Thymus (tissue), 14 donors: ENCODE measurements at places on chromosomes 12 and 14. TPM values are rescaled to one million over a fixed set of nuclear protein-coding genes. Genes with fewer than 3 reads are reported as not detected.

- no peak for DNase-seq
Measured at GRCh38 chr14:35159742-35160409, 37.5 kb downstream of the PRORP start.

DNA sequence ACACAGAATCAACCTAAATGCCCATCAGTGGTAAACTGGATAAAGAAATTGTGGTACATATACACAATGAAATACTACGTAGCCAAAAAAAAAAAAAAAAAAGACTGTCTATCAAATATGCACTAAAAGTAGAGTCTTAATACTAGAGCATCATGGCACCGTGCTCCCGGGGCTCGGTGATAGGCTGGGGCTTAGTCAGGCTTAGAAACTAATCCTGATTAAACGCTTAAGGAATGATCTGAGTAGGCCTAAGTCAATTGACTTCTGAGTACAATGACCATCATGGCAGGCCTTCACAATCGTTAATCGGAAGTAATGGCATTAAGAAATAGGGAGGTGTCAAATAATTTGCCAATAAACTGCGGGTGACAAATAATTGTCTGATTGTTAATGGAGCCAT is 9.7 kb downstream of the PLBD1 start:
- DNase-seq = no peak

DNA sequence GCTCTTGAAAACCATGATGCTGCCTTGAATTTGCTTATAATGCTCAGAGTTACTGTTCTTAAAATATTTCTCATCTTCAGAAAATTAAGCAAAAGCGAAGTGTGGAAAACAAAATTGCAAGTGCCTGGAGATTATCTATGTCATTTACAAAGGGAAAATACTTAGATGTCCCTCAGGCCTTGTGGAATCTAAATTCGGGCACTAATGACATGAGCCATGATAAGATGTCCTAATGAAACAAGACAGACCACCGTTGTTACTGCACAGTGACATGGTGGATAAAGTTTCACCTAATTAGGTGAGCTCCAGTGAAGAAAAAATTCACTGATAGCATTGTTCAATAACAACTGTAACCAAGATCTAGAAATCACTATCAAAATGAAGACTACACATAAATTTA is 30.4 kb downstream of the PPP1R13B start:
- DNase-seq = no peak

GRCh38 chr14:98174041-98174440 is 1098.0 kb downstream of the BCL11B start:
- DNase-seq = no peak

DNA sequence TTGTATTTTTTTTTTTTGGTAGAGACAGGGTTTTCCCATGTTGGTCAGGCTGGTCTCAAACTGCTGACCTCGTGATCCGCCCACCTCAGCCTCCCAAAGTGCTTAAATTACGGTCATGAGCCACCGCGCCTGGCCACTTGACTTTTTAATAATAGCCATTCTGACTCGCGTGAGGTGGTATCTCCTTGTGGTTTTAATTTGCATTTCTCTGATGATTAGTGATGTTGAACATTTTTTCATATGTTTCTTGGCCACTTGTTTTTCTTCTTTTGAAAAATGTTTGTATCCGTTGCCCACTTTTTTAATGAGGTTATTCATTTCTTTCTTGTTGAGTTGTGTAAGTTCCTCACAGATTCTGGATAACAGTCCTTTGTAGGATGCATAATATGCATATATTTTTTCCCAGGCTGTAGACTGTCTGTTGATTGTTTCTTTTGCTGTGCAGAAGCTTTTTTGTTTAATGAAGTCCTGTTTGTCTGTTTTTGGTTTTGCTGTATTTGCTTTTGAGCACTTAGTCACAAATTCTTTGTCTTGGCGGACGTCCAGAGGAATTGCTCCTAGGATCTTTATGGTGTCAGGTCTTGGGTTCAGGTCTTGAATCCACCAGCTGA is 10.3 kb upstream of the PGAM5 start:
- DNase-seq = no peak

DNA sequence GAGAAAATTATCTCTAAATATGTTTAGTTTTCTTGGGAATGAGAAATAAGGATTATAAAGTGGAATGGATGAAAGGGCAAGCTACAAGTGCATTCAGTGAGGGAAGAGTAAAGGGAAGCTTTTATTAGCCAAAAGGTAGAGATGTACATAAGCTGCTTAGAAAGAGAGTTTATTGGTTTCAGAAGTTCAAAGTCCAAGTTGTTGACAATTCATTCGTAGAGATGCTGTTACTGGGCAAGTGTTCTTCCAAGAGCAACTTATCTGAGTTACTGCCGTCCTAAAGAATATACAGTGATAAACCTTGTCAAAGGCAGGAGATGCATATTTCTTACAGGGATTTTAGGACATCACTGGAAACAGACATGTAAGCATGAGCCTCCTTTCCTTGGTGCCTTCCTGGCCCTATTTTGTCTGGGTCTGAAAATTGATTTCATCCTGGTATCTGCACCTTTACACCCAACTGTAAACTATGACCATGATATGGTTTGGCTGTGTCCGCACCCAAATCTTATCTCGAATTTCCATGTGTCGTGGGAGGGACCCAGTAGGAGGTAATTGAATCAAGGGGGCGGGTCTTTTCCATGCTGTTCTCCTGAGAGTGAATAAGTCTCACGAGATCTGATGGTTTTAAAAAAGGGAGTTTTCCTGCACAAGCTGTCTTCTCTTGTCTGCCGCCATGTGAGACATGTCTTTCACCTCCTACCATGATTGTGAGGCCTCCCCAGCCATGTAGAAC is 46.8 kb downstream of the TRMT5 start:
- no peak for DNase-seq

- DNase-seq = no peak
Measured at GRCh38 chr14:54251356-54251755, 145.5 kb upstream of the CDKN3 start.

CLEC4D gene
- total RNA-seq = 0.33 TPM

- DNase-seq = no peak
Measured at GRCh38 chr12:89880690-89881350, 172.2 kb upstream of the ATP2B1 start.

DNA sequence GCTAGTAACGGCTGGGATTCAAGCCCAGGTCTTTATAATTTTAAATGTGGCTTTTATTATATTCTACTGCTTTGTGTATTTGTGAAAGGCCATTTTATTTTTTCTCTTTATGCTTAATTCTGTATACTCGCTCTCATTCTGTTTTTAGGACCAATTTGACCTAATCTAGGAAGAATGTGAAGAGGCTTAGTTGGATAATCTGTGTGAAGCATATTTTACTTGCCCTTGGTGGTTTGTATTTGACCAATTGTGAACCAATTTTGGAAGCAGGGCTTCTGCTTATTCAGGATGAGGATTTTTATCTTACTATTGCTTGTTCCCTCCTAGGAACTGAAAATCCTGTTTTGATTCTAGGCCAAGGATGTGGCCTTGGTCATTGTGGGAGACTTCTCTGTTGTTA is 113.1 kb downstream of the TTC6 start:
- DNase-seq = no peak

SMOC1 gene
- total RNA-seq = 0.19 TPM

ANKRD13A gene
- 47.2 TPM for total RNA-seq

DNA sequence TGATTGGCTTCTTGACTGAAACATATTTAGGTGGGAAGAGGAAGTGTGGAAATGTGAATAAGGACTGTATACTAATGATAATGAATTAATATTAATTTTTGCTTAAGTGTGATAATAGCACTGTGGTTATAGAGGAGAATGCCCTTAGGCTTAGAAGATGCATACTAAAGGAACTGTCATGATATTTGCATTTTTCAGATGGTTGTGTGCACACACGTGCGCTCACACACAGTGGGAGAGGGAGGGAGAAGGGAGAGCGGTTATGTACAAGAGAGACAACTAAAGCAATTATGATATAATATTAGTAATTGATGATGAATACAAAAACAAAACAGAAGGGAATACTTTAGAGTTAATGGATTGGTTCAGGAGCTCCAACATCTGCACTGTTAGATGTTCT is 54.2 kb downstream of the RCOR1 start:
- DNase-seq = no peak

GRCh38 chr12:67080637-67081036 is 188.5 kb upstream of the CAND1 start:
- DNase-seq = no peak

DNA sequence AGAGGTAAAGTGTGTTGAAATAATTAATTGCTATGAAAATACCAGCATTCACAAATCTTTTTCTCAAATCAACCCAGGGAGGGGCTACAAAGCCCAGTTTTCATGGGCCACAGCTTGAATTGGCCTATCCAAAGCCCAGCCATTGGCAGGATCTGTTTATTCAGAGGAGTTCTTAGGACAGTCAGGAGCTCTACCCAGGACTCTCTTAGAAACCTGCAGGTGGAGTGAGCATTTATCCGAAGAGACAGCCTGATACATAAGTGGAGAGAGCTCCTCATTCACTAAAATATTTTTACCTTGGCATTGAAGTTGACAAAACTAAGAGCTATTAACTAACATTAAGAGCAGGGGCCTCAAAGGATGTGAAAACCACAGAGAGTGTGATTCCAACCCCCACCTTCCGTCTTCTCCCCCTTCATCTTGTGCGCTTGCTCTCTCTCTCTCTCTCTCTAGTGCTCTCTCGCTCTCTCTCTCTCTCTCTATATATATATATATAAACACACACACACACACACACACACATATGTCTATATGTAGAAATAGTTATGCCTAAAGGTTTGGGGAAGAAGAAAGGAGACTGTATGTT is 315.5 kb downstream of the SNAPC1 start:
- peak; percentile 83 for DNase-seq

- DNase-seq = no peak
Measured at GRCh38 chr12:101653030-101653429, 44.4 kb upstream of the CHPT1 start.

DNA sequence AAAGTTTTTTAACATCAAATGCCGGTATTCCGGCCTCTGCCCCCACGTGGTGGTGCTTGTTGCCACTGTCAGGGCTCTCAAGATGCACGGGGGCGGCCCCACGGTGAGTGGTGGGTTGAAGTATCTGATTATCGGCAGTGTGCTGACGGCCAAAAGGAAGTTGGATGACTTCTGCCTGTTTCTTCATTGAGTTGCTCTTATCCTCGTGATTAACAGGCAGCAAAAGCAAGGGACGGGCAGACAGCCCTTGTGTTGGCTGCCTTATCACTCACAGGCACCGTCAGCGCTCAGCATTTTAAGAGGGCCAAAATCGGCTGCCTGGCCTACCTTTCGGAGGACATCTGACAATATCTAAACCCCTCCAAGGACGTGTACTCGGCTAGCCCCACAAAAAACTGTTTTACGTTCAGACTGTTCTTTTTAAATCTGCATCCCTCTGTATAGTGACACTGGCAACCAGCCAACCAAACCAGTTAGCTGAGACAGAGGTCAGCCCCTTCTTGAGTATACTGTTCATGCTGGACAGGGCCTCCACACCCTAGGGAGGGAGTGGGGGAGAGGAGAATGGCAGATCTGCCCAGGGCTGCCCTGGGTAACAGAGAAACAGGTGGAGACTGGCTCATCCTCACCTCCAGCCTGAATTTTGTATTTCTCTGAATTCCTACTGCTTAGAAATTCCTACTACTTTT is 22.9 kb upstream of the AKAP5 start:
- DNase-seq = no peak

IRAK3 gene
- 2.5 TPM for total RNA-seq

KCNMB4 gene
- 3.4 TPM for total RNA-seq

DNA sequence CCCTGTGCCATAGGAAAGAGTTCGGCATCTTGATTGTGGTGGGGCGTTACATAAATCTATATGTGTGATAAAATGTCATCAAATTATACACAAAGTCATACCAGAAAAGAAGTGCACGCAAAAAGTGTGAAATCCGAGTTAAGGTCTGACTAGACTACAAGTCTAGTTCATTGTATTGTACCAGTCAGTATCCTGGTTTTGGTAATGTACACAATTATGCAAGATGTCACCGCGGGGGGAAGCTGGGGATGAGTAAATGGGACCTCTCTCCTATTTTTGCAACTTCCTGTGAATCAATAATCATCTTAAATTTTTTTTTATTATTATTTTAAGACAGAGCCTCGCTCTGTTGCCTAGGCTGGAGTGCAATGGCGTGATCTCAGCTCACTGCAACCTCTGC is 43.2 kb upstream of the BCL11B start:
- DNase-seq = no peak

- DNase-seq = no peak
Measured at GRCh38 chr14:21384494-21384851, 654 bp upstream of the SUPT16H start.

SIX6 gene
- under 0.01 TPM for total RNA-seq

GRCh38 chr12:64187794-64188193 is 34.3 kb downstream of the KICS2 start:
- DNase-seq = no peak

DNA sequence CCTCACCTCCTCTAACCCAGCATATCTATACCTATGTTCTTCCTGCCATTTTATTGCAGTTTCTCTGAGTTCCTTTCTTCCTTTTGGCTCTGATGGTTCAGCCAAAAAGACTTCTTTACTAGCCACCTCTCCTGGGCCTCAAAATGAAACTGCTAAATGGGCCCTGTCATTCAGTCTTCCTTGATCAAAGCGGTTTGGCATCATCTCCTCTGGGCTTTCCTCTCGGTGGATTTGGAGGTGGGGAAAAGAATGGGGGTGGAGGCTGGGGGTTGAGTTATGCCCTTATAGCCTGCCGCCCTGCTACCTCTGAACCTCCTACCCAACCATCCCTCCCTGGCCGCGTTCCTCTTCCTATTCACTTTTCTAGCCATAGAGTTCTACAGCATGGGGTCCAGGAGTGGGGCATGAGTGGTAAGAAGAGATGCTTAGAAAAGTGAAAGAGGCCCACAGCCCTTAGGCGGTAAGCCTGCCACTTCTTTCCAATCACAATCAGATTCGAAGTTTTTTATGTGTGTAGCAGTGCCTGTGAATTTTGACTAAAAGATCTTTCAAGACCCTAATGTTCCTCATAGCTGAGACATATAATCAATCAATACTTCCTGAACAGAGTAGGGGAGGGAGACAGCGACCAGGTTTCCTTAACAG is 2.5 kb downstream of the AJUBA start:
- no peak for DNase-seq

- DNase-seq = no peak
Measured at GRCh38 chr12:50322206-50322605, 38.9 kb upstream of the LIMA1 start.

DNA sequence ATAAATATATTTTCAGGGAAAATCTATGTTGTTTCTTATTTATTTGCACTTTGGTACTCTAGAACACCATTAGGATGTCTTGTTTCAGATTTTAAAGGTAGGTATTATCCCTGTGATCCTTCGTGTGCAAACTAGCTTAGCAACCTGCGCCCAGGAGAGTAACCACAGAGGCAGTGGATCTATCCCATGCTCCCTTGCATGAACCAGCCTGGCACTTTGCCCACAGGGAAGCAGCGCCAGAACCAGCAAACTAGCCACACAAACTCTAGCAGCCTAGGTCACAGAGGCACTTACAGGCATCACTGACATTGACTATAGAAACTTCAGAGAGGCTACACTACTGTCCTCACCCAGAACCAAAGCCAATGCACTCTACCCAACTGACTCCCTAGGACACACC is 76.1 kb downstream of the TSHR start:
- no peak for DNase-seq

GRCh38 chr14:29227631-29228030 is 461.0 kb downstream of the FOXG1 start:
- no peak for DNase-seq

A2M gene
- 57.7 TPM for total RNA-seq

- DNase-seq = no peak
Measured at GRCh38 chr12:49092086-49092815, 2.4 kb downstream of the DHH start.

C14orf119 gene
- total RNA-seq = 52.9 TPM

MYH6 gene
- total RNA-seq = 0.05 TPM
